ENCODE measurements at places on chromosomes 7 and 10.

DNA sequence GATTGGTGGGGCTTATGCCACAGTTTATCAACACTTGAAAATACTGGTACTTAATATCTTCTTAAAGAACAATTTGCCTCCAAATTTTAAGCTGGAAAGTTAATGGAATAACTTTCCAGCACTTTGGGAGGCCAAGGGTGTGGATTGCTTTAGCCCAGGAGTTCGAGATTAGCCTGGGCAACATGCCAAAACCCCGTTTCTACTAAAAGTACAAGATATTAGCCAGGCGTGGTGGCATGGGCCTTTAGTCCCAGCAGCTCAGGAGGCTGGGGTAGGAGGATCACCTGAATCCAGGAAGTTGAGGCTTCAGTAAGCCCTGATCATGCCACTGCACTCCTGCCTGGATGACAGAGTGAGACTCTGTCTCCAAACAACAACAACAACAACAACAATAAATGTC, 56.0 kb downstream of the PRF1 start:
- H3K4me3 ChIP-seq, result no peak overlapping the region
- no peak overlapping the region for H3K27ac ChIP-seq
- DNase-seq, result no peak
- H3K4me1 ChIP-seq, result peaks cover 7% of the 10 kb centered on the region
- H3K27me3 ChIP-seq, result no peaks in the 10 kb centered on the region
- H3K36me3 ChIP-seq, result no peaks in the 10 kb centered on the region

GRCh38 chr10:344582-345200, 209.4 kb downstream of the ZMYND11 start:
- peaks cover 9% of the 10 kb centered on the region for H3K36me3 ChIP-seq
- no peak for DNase-seq
- no peaks in the 10 kb centered on the region for H3K4me1 ChIP-seq
- no peak overlapping the region for H3K4me3 ChIP-seq

DNA sequence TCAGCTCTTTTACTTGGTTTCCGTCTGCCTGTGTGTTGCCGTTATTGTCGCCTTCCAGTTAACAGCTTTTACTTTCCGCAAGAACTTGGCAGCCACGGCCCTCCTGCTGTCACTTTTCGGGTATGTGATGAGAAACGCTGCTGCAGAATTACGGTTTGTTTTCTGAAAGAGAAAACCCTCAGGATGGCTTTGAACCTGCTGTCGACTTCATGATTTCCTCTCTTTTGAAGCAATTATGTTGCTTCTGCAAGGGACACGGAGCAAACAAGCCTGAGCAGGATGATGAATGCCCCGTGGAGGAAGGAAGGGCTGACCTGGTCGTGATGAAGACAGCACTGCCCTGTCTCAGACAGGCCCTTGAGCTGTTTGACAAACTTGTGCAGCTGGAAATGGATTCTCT, 339.8 kb downstream of the ABCA13 start:
- DNase-seq, result no peak
- H3K36me3 ChIP-seq, result no peaks in the 10 kb centered on the region

DNA sequence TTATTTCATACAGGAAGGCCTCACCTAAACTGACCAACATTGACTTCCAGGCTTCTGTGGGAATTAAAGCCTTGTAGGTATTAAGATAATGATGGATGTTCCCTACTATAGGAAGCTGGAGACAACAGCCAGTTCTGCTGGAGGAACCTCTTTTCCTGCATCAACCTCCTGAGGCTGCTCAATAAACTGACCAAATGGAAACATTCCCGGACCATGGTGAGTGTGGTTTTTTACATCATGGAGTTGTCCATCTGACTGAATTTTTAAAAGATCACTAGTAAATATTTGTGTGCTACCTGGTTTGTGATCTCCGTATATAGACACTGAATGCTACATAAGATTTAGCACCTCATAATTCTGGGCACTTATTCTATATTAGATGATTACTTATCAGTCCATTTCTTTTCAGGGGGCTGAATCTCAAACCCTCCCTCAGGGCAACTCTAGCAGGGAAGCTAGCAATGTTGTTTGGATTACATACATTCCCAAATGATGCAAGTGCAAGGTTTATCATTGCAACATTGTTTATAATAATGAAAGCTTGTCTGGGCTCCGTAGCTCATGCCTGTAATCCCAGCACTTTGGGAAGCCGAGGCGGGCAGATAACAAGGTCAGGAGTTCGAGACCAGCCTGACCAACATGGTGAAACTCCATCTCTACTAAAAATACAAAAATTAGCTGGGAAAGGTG, 21.5 kb upstream of the SMKR1 start:
- no peaks in the 10 kb centered on the region for H3K4me1 ChIP-seq
- no peak overlapping the region for H3K4me3 ChIP-seq
- no peak overlapping the region for H3K27ac ChIP-seq
- H3K27me3 ChIP-seq, result no peaks in the 10 kb centered on the region

- no peak for DNase-seq
- H3K36me3 ChIP-seq, result peaks cover 5% of the 10 kb centered on the region
- no peaks in the 10 kb centered on the region for H3K27me3 ChIP-seq
Measured at GRCh38 chr10:102705531-102705930, 8.7 kb downstream of the ARL3 start.

DNA sequence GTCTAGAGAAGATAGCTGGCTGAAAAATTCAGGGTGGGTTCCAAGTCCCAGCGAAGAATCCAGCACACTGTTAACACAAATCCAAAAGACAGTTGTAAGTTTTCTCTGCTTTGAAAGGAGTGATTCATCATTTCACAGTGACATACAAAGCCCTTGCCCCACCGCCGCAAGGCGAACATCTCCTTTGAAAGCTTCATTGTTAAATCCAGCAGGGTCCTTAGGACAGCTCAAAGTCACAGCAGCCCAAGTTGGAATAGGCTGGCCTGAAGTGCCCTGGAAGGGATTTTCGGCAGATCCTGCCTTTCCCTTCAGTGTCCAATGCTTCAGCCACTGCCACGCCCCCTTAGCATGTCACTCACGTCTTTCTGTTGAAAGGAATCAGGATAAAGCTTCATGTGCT, 526.1 kb downstream of the CALN1 start:
- no peaks in the 10 kb centered on the region for H3K36me3 ChIP-seq
- H3K27me3 ChIP-seq, result no peaks in the 10 kb centered on the region
- H3K4me3 ChIP-seq, result peak overlapping the region; percentile 40
- H3K4me1 ChIP-seq, result no peaks in the 10 kb centered on the region
- no peak for DNase-seq

DNA sequence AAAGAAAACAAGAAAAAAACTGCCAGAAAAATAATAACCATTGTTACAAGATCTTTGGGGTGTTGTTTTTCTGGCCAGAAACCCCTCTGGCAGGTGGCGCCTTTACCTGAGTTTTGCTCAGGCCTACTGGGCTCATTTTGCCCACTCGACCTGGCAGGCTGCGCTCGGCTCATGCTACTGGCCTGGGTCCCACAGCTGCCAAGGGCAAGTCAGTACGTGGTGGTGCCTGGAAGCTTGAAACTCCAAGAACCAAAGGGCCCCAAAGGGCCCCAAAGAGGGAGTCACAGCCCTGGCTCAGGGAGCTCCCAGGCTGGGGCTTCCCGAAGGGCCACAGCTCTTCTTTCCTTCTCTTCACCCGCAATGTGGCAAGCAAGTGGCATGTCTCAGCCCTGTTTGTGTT, 42.7 kb downstream of the CACUL1 start:
- no peaks in the 10 kb centered on the region for H3K27me3 ChIP-seq
- no peaks in the 10 kb centered on the region for H3K4me1 ChIP-seq
- no peak overlapping the region for H3K27ac ChIP-seq
- no peaks in the 10 kb centered on the region for H3K36me3 ChIP-seq

DNA sequence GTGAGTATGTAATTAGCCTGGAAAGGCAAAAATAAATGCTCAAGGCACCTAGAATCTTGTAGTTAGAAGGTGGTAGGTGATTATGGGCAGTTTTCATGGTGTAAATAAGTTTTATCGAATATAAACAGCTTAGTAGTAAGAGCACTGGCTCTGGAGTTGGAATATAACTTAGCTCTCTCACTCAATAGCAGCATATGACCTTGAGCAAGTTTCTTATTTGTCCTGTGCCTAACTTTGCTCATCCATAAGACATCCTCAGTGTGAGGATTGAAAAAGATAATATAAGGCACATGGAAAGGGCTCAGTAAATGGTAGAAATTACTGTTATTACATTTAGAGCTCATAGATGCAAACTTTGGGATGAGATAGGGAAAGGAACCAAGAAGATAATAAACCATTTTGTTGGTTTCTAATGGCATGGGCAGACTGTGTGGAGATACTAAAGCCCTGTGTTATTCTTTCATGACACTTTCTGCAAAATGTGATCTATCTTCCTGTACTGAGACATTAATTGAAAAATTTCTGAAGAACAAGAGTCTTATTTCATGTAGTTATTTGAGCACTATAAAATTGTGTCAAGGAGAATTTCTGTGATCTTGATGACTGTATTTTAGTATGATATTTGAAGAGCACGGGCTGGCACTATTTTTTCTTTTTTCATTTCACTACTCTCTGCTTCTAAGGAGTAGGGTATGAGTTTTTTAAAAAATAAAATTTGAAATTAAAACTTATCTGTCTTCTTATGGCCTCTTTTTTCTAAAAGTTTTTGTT, 3.1 kb downstream of the SLK start:
- H3K27me3 ChIP-seq, result no peaks in the 10 kb centered on the region
- no peaks in the 10 kb centered on the region for H3K36me3 ChIP-seq
- peak overlapping the region; percentile 99 for H3K4me3 ChIP-seq
- no peak overlapping the region for H3K27ac ChIP-seq

GRCh38 chr7:117908031-117908795, 35.0 kb upstream of the CTTNBP2 start:
- no peak for DNase-seq
- H3K27me3 ChIP-seq, result peaks cover 4% of the 10 kb centered on the region
- no peak overlapping the region for H3K27ac ChIP-seq
- no peaks in the 10 kb centered on the region for H3K36me3 ChIP-seq

- peak overlapping the region; percentile 21 for H3K27ac ChIP-seq
- no peaks in the 10 kb centered on the region for H3K36me3 ChIP-seq
- H3K27me3 ChIP-seq, result no peaks in the 10 kb centered on the region
- no peak overlapping the region for H3K4me3 ChIP-seq
- peaks cover 32% of the 10 kb centered on the region for H3K4me1 ChIP-seq
- DNase-seq, result no peak
Measured at GRCh38 chr7:158814637-158815036, 14.7 kb downstream of the ESYT2 start.

DNA sequence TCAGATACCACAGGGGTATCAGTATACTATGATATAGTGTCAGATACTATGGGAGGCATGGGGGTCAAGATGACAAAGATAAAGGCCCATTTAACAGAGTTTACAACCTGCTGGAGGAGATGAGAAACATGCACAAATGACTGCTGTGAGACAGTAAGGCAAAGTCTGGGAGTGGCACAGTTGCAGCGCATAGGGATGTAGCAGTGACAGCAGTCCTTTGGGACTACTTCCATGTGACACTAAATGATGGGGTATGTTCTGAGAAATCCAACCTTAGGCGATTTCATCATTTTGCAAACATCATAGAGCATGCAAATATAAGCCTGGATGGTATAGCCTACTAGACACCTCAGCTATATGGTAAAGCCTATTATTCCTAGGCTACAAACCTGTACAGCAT, 56.8 kb downstream of the CDK1 start:
- no peak for DNase-seq
- H3K4me1 ChIP-seq, result no peaks in the 10 kb centered on the region
- H3K27ac ChIP-seq, result no peak overlapping the region
- H3K36me3 ChIP-seq, result no peaks in the 10 kb centered on the region

DNA sequence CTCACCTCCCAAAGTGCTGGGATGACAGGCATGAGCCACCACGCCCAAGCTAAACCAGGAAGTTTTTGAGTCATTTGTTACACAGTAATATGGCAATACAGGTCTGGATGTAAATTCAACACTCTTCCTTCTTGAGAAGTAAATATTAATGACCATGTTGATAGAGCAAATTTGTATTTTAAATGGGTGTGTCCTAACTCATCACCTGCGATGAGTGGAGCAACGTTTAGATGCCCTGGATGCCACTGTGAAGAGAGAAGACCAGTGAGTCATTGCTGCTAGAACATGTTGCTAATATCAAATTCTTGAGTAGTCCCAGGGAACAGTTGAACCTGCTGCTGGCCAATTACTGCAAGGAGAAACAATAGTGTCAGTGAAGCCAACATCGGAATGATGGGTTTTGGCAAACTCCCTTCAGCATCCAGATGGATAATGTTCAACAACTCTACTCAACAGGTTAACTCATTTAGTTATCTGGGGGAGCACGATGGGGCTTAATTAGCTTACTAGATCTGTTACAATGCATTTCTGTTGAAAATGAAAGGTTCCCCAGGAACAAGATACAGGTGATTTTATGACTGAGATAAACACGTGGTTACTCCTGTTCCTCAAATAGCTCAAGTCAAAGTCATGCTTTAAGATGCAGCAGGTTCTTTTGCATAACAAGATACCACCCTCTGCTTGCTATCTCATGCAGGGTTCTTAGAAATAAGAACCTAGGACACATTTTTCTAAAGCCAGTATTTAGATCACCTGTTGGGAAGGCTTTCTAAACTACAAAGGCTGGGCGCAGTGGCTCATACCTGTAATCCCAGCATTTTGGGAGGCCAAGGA, 146.8 kb downstream of the CALN1 start:
- no peaks in the 10 kb centered on the region for H3K36me3 ChIP-seq
- no peaks in the 10 kb centered on the region for H3K27me3 ChIP-seq
- DNase-seq, result no peak
- no peaks in the 10 kb centered on the region for H3K4me1 ChIP-seq
- no peak overlapping the region for H3K27ac ChIP-seq

DNA sequence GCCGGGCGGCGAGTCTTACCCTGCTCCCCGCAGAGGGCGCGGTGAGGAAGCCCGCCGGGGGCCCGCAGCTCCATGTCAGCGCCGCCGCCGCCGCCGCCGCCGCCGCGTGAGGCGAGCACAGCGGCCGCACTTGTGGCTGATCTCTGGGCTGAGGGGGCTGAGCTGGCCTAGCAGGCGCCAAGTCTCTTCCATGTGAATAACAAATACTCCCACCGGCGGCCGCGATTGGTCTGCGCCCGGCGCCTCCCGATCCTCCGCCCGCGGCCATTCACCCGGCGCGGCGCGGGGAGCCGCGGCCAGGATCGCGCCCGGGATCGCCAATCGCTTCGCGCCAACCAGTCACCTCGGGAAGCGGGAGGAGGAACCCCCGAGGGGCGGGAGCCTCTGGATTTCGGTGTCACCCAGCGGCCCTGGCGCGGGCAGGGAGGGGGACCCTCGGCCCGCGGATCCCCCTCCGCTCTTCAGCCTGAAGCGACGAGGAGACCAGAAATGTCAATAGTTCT, at the start of gene GRM8:
GRM8 (minus strand) TSS at position 164 of the 503 bp plus-strand sequence.
- H3K27ac ChIP-seq, result no peak within 1 kb of the TSS
- H3K4me1 ChIP-seq, result peaks cover 14% of the 10 kb centered on the region
- no peaks in the 10 kb centered on the region for H3K36me3 ChIP-seq
- peak within 1 kb of the TSS; percentile 68 for H3K4me3 ChIP-seq

DNA sequence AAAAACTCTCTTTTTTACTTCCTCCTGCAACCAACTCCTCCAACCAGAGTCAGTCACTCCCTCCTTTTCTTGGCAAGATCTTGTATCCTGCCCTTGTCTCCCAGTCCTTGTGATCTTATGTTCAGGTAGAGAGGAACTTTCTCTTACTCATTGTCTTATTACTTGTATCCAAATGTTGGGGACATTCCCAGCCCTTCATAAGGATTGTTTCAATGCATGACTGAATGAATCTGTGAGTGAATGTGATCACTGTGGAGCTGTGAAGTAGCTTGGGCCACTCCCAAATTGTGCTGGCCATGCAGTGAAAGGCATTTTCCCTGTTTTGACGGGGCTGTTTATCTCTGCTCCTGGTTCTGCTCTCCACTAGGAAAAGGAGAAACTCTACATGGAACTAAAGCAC, 93.7 kb downstream of the CFAP58 start:
- no peak overlapping the region for H3K4me3 ChIP-seq
- H3K27ac ChIP-seq, result no peak overlapping the region
- DNase-seq, result peak; percentile 84

GRCh38 chr7:142188846-142189245, 69.0 kb downstream of the PRSS58 start:
- H3K27me3 ChIP-seq, result no peaks in the 10 kb centered on the region
- H3K27ac ChIP-seq, result no peak overlapping the region
- H3K4me3 ChIP-seq, result no peak overlapping the region
